ENCODE measurements at places on chromosomes 5 and 9. TPM values are rescaled to one million over a fixed set of nuclear protein-coding genes. Genes with fewer than 3 reads are reported as not detected.

The TRIM7 gene
- total RNA-seq: 25.8 TPM

The CDH9 gene
- total RNA-seq: 0.10 TPM

The NPR3 gene
- total RNA-seq: 0.10 TPM

DNA sequence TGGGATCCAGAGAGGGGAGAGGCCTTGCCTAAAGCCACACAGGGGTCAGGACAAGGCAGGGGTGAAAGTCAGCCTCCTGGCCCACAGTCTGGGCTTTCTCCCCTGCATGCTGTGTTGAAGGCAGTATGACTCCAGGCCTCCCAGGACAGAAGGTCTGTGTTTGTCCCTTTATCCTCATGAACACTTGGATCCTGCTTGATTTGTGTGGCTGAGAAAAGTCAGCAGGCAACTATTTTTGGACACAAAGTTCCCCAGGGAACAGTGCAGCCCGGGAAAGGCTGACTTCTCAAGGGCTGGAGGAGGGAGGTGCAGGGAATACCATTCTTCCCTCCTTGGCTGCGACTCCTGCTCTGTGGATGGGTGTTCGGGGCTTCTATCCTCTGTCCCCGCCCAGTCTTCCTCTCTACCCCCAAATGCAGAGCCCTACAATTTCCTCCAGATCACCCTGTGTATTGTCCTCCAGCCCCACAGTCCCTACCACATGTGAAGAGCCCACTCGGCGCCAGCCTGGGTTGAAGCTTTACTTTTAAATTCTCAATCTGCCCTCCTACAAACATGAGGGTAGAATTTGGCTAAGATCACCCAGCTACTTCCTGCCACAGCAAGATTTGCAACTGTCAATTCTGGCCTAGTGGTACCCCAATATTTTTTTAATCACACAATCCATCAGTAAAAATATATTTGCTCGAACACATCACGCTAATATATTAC is 4.1 kb downstream of the AKNA start:
- no peak for DNase-seq

DNA sequence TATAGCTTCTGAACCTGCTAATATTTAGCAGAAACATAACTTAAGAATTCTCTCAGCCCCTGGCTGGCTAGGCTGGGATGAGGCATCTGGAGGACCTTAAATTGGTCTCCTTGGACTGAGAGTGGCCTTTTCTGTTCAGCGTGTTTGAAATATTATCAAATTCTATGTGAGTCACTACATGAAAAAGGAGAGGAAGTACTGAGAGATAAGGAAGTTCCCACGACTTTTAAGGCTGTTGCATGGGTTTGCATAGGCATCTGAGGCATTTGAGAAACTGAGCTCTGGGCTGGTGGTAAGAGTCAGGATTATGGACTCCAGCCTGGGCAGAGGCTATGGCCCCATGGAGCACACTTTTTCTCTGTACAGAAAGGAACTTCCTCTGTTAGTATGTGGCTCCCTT is 816.2 kb upstream of the GRAMD2B start:
- no peak for DNase-seq

The SLC46A2 gene
- total RNA-seq: not detected

GRCh38 chr9:124356745-124357390 is 58.4 kb downstream of the PSMB7 start:
- DNase-seq: no peak

The DPM2 gene
- 58.7 TPM for total RNA-seq

DNA sequence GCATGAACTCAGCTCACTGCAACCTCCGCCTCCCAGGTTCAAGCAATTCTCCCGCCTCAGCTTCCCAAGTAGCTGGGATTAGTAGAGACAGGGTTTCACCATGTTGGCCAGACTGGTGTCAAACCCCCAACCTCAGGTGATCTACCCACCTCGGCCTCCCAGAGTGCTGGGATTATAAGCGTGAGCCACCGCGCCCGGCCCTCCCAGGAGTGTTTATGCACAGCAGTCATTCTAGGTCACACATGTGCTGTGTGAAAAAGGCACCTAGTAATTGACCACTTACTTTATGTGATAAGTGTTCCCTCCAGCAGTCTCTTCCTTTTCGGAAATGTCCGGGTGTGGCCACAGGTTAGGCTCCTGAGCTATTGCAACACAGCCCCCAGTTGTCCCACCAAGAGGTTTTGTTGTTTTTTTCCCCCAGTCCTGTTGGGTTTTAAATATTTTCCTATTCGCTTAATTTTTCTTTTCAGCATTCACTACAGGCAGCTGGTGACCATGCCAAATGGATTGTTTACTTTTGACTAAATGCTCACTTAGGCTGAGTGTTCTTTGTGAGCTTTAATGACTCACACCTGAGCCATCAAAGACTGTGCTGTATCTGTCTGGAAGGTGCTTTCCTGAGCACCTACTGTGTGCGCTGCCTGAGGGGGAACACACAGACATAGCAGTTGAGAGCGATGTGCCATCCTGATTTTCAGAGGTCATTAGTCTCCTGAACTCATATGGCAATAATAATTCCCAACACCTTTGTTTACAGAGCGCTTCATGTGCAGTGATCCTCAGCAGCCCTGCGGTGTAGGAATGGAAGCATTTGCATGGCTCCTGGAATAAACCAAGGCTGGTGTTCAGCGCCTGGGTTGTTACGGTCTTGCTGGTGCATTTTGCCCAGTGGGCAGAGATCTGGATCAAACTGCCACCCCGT is 94.3 kb downstream of the MVB12B start:
- peak; percentile 33 for DNase-seq

Data from Panc1 (cell line).